Activated CD8-positive, alpha-beta memory T cell treated with anti-CD3 and anti-CD28 coated beads for 24 hours (primary cell): ENCODE measurements at places on chromosomes 4 and X.

- DNase-seq = no peak
Measured at GRCh38 chr4:27154706-27155105, 294.1 kb downstream of the STIM2 start.

GRCh38 chr4:48698029-48698971, 81.8 kb downstream of the FRYL start:
- no peak for DNase-seq

- no peak for DNase-seq
Measured at GRCh38 chr4:83382850-83383249, 48.2 kb upstream of the HPSE start.

DNA sequence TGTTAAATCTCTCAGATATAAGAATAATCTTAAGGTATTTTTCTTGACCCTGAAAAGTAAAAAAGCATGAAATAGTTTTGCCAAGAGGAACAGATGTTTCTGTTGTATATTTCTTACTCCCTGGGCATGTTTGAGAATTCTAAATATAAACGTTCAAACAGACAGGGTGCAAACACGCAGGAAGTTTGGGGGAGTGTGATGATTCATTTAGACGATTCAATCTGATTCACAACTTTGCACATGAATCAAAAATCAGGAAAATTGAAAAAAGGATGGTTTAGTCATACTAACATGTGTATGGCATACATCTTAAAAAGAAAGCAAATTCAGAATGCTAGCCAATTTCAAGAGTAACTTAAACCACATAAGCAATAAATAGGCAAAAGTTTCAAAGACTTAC, 340.3 kb upstream of the GRID2 start:
- no peak for DNase-seq

DNA sequence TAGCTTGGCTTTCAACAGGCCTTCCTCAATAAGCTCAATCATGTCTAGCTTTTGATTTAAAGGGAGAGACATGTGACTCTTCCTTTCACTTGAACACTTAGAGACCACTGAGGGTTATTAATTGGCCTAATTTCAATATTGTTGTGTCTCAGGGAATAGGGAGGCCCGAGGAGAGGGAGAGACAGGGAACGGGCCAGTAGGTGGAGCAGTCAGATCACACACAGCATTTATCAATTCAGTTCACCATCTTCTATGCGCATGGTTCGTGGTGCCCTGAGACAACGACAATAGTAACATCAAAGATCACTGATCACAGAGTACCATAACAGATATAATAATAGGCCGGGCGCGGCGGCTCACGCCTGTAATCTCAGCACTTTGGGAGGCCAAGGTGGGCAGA, 17.8 kb downstream of the ZNF81 start:
- no peak for DNase-seq

- DNase-seq = no peak
Measured at GRCh38 chr4:169231647-169232262, 39.0 kb downstream of the SH3RF1 start.

DNA sequence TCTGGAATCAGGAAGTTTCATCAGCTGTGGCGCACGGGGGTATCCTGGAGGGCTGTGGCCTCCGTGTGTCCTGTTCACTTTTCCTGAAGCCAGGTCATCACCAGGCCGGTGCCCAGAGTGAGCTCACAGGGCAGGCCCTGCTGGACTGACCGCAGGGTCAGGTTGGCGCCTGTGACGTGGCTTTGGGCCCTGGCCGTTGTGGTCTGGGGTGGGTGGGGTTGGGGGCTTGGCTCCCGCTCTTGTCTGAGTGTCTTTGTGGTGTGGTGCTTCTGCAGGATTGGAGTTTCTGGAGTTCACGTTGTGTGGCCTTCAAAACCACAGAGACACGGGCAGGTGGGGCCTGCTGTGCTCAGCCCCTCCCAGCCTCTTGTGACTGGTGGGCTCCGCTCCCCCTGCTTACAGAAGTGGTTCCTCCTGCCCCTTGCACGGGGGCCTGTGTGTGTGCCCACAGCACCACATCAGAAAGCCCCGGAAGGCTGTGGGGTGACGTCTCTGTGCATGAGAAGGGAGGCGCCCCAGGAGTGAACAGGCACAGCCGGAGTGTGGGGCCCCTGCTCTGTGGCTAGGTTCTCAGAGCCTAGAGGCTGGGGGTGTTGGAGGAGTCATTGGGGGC, 9.5 kb downstream of the RGS12 start:
- peak; percentile 85 for DNase-seq

- no peak for DNase-seq
Measured at GRCh38 chr4:147736458-147736857, 4.6 kb downstream of the ARHGAP10 start.

DNA sequence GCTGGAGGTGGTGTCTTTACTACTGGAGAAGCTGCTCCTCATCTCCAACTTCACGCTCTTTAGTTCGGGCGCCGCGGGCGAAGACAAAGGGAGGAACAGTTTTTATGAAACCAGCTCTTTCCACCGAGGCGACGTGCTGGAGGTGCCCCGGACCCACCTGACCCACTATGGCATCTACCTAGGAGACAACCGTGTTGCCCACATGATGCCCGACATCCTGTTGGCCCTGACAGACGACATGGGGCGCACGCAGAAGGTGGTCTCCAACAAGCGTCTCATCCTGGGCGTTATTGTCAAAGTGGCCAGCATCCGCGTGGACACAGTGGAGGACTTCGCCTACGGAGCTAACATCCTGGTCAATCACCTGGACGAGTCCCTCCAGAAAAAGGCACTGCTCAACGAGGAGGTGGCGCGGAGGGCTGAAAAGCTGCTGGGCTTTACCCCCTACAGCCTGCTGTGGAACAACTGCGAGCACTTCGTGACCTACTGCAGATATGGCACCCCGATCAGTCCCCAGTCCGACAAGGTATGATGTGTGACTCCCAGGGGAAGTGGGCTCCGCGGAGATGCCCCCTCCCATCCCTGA, 634 bp downstream of the LRAT start:
- DNase-seq = no peak

DNA sequence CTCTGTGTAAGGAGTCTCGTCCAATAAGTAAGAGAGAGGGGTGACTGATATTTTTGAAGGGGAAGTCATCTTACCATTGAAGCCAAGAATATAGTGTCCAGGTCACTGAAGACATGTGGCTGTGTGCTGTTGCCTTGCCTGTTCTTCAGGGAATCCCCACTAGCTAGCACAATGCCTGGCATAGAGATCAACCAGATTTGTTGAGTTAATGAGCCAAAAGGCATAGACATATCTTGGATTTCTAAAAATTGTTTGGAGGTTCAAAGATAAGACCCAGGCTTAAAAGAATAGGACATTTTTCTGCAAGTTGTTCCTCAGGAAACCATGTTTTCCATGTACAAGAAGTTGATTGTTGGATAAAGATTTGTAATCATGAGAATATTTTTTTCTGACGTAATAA, 119.3 kb upstream of the DKK2 start:
- DNase-seq = no peak

DNA sequence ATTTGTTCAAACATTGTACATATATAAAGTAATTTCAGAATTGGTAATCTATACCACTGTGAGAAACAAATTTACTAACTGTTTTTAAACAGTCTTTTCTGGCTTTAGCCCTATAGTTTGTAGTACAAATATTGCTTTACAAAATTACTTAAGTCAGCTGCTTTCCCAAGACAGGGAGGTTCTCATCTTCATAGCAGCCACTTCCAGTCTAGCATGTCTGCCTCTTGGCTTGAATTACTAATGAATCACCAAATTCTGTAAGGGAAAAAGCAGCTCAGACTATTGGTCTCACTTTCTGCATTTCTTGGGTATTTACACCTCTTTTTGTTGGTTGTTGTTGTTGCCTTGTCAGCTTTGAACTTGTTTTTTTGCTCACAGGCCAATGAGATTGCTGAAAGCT, 187.2 kb downstream of the NPFFR2 start:
- no peak for DNase-seq

GRCh38 chr4:135244056-135244455, 1042.5 kb upstream of the PABPC4L start:
- no peak for DNase-seq
